Naive B cell (primary cell): ENCODE measurements at places on chromosomes 3 and 15. TPM values are rescaled to one million over a fixed set of nuclear protein-coding genes. Genes with fewer than 3 reads are reported as not detected.

- no peaks in the 10 kb centered on the region for H3K27me3 ChIP-seq
- no peak overlapping the region for H3K27ac ChIP-seq
- no peaks in the 10 kb centered on the region for H3K4me1 ChIP-seq
Measured at GRCh38 chr3:189490337-189490736, 140.9 kb upstream of the TP63 start.

GRCh38 chr3:135865553-135865952, 100.0 kb upstream of the PPP2R3A start:
- H3K4me1 ChIP-seq, result no peaks in the 10 kb centered on the region
- no peaks in the 10 kb centered on the region for H3K36me3 ChIP-seq
- H3K4me3 ChIP-seq, result no peak overlapping the region

GRCh38 chr15:49964061-49964460, 155.0 kb downstream of the ATP8B4 start:
- no peak overlapping the region for H3K27ac ChIP-seq
- no peaks in the 10 kb centered on the region for H3K36me3 ChIP-seq
- no peaks in the 10 kb centered on the region for H3K4me1 ChIP-seq
- DNase-seq, result no peak

- H3K27ac ChIP-seq, result no peak overlapping the region
- no peaks in the 10 kb centered on the region for H3K4me1 ChIP-seq
- H3K4me3 ChIP-seq, result no peak overlapping the region
- peaks cover 3% of the 10 kb centered on the region for H3K27me3 ChIP-seq
Measured at GRCh38 chr3:186760141-186760833, 23.1 kb upstream of the EIF4A2 start.

The STAC gene
- polyA plus RNA-seq, result not detected

The ACOX2 gene
- polyA plus RNA-seq, result not detected
